Testis (tissue), 5 donors: ENCODE measurements at places on chromosomes 3 and 15. TPM values are rescaled to one million over a fixed set of nuclear protein-coding genes. Genes with fewer than 3 reads are reported as not detected.
A peak's percentile ranks its signal among the peaks of the same experiment; 100 is the strongest.

GRCh38 chr3:185655426-185656320 lies 69.6 kb downstream of the SENP2 start:
- DNase-seq = no peak

GRCh38 chr3:46672349-46672695 lies 21.2 kb downstream of the ALS2CL start:
- no peak for DNase-seq

DNA sequence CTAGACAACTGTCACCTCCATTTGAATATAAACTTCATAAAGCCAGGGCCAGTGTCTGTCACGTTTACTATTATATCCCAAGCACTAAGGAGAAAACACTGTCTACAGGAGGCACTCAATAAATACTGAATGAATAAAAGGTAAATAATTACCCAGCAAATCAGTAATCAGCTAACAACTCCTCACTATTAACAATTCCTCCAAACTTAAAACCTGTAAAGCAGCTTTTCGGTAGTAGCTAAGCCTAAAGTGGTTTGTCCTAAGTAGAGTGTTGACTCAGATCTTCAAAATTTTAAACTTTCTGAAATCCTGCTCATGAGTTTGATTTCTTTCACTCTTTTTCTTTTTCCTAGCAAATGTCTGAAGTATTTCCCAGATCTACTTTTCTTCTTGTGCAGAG lies 39.9 kb downstream of the C3orf80 start:
- no peak for DNase-seq

The SPATA12 gene
- total RNA-seq = 4.3 TPM

DNA sequence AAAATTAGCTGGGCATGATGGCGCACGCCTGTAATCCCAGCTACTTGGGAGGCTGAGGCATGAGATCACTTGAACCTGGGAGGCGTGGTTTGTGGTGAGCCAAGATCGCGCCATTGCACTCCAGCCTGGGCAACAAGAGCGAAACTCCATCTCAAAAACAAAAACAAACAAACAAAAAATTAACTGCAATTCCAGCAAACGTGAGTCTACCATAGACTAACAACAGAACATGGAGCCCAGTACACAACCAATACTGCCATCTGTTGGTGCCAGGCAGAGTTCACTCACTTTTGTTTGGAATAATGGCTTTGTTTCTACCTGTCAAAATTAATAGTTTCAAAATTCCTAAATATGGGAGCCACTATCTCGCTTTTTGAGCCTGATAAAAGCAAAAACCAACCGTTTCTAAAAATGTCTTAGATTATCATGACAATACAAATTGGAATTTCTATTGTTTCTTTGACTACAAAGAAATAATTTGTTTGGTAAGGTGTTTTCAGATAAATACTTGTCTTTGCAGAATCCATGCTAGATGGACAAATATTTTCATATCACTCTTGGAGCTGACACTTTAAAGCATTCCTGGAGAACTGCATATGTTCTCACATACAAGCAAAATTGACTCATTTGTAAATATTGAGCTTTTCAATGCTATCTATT lies 45.0 kb downstream of the GPR176 start:
- DNase-seq = peak; percentile 59

The KLHL40 gene
- 0.62 TPM for total RNA-seq

The SLC51A gene
- total RNA-seq = 35.1 TPM
